G401 (cell line): ENCODE measurements at places on chromosomes 6 and 20. TPM values are rescaled to one million over a fixed set of nuclear protein-coding genes. Genes with fewer than 3 reads are reported as not detected.

Gene SCAND1
- 83.0 and 147 TPM in 2 replicates for total RNA-seq

GRCh38 chr6:102918161-102918560 lies 1524.7 kb downstream of the GRIK2 start:
- no peak for DNase-seq

DNA sequence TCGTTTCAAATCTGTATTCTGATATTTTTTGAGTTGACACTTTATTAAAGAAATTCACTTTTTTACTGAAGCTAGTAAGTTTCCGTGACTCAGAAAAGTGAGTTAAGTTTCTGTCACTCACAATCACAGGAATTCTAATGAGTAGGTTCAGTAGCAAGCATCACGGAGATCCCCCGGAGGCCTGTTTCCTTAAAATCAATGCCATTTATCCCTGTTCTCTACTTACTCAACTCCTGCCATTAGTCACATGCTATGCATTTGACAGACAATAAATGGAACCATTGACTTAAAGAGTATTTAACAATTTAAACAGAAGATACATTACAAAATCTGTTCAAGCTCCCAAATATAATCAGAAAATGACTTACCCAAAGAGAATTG lies 9.1 kb downstream of the SLC18B1 start:
- no peak for DNase-seq

GRCh38 chr20:1214838-1215261 lies 11.0 kb upstream of the RAD21L1 start:
- no peak for DNase-seq

- DNase-seq = peak; percentile 67
These were observed 180.1 kb upstream of the RNF24 start for GRCh38 chr20:4195499-4195898.

- DNase-seq = no peak
These were observed 1.8 kb upstream of the FASTKD5 start for GRCh38 chr20:3161316-3162079.

GRCh38 chr6:47567586-47567985 lies 90.0 kb downstream of the CD2AP start:
- DNase-seq = no peak

GRCh38 chr20:46739431-46740213 lies 30.2 kb downstream of the SLC2A10 start:
- no peak for DNase-seq

GRCh38 chr6:137783710-137784109 lies 83.3 kb upstream of the TNFAIP3 start:
- DNase-seq = no peak

DNA sequence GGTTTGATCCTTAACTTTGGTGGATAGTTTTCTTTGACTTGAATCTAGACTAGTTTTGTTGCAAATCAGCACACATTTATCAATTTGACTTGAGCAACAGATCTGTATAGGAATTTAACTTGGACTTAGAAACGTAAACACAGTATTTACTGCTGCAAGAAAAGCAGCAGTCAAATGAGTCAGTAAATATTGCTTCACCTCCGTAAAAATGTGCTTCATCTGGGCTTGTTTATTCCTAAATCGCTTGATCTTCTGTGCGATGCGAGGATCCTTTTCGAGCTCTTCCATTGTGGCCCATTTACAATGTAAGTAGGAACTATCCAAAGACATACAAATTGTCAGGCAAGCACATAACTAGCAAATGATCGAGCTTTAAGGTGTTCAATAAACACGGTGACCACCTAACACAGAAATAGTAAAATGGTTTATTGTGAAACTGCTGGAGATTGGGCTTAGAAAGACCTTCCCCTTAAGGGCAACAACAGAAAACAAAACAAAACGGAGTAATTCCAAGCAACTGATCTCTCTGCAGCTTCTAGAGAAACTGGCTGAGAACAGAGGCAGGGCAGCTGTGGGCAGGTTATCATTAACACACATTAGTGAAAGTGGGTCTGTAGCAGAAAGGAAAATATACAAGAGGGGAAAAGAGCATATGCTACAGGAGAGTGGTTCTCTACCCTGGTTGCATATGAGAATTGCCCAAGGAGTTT lies 120.8 kb downstream of the CHD6 start:
- no peak for DNase-seq

DNA sequence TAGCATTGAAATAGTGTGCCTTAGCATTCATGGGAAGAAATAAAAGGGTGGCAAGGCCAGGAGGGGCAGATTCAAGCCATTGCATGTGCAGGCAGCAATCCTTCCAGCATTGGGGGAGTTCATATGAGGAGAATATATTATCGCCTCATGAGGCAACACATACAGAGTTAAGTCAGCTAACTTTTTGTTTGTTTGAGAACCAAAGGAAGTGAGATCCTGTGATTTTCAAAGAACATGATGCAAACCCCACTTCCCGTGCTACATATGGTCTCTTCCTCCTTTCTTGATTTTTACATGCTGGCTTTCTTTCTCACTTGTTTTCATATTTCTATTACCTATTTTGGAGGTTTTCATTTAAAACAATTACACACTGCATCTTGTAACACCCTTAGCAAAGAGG lies 579.7 kb upstream of the ARID1B start:
- DNase-seq = no peak

GRCh38 chr6:131103901-131104300 lies 31.4 kb upstream of the AKAP7 start:
- no peak for DNase-seq

Gene EFCAB8
- 0.03 TPM in 1 of 2 replicates, not detected in the other for total RNA-seq

Gene KCNK16
- not detected in 2 replicates for total RNA-seq

DNA sequence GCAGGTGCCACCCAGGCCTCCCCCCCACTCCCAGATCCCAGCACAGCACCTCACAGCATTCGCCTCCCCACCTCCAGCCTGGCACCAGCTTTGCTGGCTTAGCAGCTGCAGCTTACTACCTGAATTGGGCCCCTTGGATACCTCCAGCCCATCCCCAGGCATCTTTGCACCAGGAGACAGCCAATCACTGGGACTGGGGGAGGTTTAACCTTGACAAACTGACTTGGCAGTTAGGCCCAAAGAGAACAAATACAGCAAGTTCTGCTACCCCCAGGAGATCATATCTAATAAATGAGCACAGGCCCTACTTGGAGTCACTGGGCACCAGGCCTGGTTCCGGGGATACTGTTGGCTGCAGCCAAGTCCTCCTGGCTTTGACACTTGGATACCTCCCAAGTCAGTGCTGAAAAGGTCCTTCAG lies 8.8 kb downstream of the PDRG1 start:
- peak; percentile 73 for DNase-seq

DNA sequence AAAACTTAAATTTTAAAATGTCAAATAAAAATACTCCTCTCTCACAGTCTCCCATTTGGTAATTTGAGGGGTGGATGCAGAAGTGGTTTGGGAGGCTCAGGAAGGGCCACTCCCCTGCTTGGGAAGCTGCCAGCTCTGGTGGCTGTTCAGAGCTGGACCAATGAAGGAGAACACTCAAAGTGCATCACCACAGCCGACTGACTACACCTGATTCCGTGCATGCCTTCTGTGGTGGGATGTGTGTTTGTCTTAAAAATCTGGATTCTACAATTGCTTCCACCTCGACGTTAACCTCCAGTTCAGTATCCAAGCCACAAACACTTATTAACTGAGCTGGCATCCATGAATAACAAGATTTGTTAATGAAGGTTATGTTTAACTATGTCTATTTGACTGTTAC lies 137.3 kb downstream of the FOXC1 start:
- DNase-seq = no peak

Gene RRAGD
- total RNA-seq = 11.3 and 18.4 TPM in 2 replicates

DNA sequence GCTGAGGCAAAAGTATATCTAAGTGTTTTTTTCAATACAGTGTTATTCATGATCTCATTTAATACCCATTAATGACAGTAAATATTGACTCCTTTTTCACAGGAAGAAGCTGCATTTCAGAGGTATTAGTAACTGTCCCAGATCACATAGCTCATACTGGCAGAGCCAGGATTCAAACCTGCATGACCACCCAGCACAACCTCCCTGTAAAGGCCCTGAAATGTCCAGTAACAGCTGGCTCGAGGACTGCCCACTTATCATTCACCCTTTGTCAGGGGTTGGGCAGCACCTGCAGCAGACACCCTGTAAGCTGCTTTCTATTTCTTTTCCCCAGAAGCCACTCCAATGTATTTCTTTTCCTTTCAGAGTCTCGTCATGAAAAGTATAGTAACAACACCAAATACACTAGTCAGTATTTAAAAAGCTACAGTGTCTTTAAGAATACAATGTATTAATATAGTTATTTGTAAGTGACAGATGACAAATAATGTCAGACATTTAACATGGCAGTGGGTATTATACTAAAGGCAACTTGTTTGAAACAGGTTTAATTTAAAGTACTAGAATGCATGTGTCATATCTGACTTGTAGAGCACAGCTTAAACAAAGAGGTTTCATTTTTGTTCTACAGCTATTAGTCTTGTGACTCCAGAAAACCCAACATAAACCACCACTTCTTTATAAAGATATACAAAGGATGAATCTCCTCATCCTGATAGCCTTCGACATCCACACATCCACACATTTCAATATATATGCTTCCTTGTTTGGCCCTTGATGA lies 841.6 kb upstream of the GJE1 start:
- DNase-seq = no peak

Gene GJA1
- 316 and 402 TPM in 2 replicates for total RNA-seq

- no peak for DNase-seq
These were observed 51.9 kb downstream of the CARMIL1 start for GRCh38 chr6:25330796-25331685.

- DNase-seq = no peak
These were observed 91.9 kb upstream of the CCDC28A start for GRCh38 chr6:138681627-138682026.

DNA sequence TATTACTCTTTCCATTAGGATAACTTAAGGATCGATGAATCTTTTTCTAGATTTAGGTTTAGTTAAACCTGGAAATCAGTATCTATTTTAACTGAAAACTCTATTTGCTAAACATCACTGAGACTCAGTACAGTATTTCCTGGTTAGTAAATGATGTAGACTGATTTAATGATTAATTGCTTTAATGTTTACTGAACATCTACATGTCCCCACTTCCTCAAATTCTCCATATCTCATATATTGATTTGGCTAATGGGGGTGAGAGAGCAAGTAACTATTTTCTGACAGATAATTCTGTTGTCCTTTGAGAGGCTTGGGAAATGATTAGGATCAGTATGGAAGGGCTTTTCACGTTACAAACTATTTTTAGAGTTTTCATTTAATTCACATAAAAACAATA lies 10.3 kb downstream of the MKKS start:
- no peak for DNase-seq

Gene FOXC1
- total RNA-seq = 10.2 and 11.4 TPM in 2 replicates

Gene SLC18B1
- 10.8 and 15.5 TPM in 2 replicates for total RNA-seq

DNA sequence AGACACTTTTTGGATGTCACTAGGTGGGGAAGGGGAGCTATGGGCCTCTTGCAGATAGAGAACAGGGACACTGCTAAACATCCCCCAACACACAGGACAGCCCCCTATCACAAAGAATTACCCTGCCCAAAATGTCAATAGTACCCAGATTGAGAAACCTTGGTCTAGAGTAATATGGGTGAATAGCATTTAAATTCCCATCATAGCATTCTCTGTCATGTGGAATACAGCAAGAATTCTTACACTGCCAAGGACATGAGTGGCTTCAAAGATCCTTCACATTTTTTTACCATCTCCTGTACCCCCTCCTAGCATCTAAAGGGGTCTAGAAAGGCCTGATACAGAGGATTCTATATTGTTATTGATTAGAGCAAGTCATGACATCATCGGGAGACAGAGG lies 83.1 kb upstream of the SSTR4 start:
- no peak for DNase-seq

- no peak for DNase-seq
These were observed 12.6 kb downstream of the DYNLT1 start for GRCh38 chr6:158631678-158632537.
